ENCODE measurements at places on chromosomes 3 and 15. TPM values are rescaled to one million over a fixed set of nuclear protein-coding genes. Genes with fewer than 3 reads are reported as not detected.
A peak's percentile ranks its signal among the peaks of the same experiment; 100 is the strongest.

- peak; percentile 21 for DNase-seq
These were observed 551.1 kb downstream of the NAALADL2 start for GRCh38 chr3:175410251-175410650.

- no peak for DNase-seq
These were observed 24.8 kb downstream of the CBLB start for GRCh38 chr3:105843994-105844393.

SLC22A13 gene
- total RNA-seq: 0.22 TPM

GOLGA6D gene
- total RNA-seq: 0.09 TPM

All from muscle of leg (tissue), 16 donors.